Heart right ventricle (tissue), 16 donors: ENCODE measurements at places on chromosomes 4 and X. TPM values are rescaled to one million over a fixed set of nuclear protein-coding genes. Genes with fewer than 3 reads are reported as not detected.

DNA sequence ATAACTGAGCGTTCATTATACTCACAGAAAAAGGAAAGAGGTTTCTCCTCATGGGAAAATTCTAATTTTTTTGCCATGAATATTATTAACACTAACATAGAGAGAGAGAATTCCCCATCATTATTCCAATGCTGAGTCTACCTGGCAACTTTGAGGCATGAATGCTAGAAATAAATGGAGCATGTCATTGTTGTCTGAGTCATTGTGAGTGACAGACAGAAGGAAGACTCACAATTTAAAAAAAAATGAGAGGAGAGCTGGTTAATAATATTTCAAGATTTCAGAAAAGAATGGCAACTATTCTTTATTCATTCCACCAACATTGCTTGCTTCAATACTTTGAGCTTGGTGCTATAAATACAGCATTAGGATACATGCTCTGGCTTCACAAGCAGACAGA, 170.4 kb upstream of the HS3ST1 start:
- DNase-seq, result no peak

DNA sequence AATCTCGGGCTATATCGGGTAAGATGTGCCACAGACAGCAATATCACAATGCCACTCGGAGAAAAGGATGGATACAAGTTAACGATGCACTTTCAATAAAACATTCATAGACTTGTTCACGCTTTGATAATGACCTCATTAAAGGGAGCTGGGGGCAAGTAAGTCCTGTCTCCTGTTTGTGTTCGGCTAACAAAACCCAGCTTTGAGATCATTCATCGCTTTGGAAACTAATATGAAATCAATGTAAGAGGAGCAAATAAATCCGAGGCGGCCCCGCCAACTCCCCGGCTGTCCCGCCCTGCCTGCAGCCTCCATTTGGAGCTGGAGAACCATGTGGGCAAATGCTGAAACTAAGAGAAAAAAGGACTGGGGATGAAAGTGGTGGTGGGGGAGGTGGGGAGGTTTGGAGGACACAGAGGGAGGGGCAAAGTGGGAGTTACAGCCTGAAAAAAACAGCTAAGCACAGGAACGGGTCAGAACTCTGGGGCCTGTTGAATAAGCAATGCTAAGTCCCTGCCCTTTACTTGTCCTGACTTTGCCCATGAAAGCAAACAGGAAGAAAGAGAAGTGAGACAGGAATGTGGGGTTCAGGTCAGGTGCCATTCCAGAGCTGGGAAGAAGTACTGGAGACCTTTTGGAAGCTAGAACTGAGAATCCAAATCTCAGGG, 3.5 kb upstream of the GSX2 start:
- no peak for DNase-seq

GRCh38 chr4:53598483-53598882, 7.2 kb upstream of the LNX1 start:
- DNase-seq, result no peak

DNA sequence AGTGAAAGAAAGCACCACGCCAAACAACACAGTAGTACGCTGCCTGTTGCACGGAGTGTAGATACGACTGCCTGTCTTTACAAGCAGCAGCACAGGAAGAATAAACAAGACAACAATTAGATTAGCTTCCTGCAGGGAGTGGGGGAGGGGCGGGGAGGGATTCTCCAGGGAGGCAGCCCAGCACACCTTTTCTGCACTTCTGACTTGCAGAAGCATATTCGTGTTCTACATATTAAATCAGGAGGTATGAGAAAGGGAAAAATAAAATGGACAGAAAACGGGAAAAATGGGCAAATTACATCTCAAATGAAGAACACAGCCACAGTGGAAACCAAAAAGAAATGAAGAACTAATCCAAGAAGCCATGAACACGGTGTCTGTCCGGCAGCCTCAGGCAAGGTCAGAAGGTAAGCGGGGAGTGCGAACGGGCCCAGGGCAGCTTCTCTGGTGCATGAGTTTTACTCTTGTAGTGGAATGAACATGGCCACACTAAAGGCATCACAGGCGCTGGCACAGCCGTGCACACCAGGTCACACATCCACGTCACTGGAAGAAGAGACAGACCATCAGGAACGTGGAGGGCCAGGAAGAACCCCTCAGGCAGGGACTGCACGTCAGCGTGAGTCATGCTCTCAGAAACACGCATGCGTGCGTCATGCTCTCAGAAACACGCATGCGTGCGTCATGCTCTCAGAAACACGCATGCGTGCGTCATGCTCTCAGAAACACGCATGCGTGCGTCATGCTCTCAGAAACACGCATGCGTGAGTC, 20.1 kb upstream of the ADRA2C start:
- no peak for DNase-seq

- DNase-seq, result no peak
Observed at GRCh38 chr4:6714954-6715353, 1.0 kb upstream of the BLOC1S4 start.

DNA sequence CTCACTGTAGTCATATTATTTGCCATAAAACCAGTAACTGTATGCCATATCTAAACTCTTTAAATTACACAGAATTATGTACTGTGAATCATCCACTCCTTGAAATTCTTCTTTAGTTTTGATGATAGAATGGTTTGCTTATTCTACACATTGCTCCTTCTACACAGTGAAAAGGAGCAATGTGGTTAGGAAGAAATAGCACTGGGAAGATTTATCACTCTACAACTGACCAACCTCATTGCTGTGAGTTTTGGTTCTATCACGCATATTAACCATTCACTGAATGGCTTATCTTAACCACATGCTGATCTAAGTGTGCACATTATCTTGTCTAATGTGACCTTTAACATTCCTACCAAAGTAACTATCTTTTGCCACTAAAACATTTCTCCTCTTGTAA, 415.7 kb upstream of the NDST4 start:
- DNase-seq, result no peak

Gene LARP7
- total RNA-seq, result 50.4 TPM
